ENCODE measurements at places on chromosomes 6 and 20.
A peak's percentile ranks its signal among the peaks of the same experiment; 100 is the strongest.

DNA sequence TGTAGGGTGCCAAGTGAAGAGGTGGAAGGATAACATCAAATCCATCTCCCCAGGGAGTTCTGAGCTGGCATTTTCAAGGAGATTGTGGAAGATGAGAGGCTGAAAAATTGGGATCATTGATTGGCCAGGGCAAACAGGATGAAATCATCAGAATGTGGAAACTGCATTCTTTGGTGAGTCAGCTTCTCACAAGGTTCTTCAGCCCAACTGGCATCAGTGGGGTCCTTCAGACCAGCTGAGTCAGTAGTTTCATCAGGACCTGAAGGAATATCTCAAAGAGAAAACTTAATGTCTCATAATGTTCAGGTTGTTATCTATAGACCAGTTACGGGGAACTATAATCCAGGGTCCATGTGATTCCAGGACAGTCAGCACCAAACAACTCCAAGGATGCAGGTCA, 195.8 kb downstream of the HAO1 start:
- DNase-seq = no peak

GRCh38 chr6:25280344-25281074, 1.3 kb downstream of the CARMIL1 start:
- DNase-seq = peak; percentile 36

DNA sequence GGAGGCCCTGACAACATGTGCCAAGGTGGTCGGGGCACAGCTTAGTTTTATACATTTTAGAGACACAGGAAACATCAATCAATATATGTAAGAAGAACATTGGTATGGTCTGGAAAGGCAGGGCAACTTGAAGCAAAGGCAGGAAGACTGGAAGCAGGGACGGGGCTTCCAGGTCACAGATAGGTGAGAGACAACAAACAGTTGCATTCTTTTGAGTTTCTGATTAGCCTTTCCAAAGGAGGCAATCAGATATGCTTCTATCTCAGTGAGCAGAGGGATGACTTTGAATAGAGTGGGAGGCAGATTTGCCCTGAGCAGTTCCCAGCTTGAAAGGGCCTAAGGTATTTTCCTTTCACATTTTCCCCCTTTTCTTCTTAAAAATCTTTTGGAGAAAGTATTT, 311.0 kb upstream of the RGS17 start:
- DNase-seq = no peak

GRCh38 chr6:68197356-68197755, 437.7 kb upstream of the ADGRB3 start:
- no peak for DNase-seq

DNA sequence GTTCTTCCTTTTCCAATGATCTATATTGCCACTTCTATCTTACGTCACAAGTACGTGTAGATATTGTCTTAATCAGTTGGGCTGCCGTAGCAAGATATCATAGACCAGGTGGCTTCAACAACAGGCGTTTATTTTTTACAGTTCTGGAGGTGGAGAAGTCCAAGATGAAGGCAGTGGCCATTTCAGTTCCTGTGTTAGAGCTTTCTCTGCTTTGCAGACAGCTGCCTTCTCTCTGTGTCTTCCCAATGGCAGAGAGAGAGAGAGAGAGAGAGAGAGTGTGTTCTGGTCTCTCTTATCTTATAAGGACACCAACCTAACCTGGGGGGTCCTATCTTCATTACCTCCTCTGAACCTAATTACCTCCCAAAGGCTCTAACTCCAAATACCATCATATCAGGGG, 8.3 kb downstream of the HSF2 start:
- DNase-seq = no peak

GRCh38 chr6:148866657-148867268, 119.9 kb downstream of the UST start:
- no peak for DNase-seq

DNA sequence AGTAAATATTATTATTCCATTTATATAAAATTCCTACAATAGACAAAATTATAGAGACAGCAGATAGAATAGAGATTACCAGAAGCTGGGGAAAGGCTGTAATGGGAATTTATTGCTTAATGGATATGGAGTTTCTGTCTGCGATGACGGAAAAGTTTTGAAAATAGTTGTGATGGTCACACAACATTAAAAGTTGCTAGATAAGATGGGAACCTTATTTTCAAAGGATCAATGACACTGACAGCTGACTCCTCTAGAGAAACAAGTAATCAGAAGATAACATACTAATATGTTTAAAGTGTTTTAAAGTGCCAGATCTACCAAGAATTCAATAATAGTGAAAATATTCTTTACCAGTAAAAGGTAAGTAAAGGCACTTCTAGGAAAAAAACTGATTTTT, 236.3 kb downstream of the HIVEP2 start:
- no peak for DNase-seq

- no peak for DNase-seq
Measured at GRCh38 chr20:49054056-49054643, 8.0 kb downstream of the CSE1L start.

GRCh38 chr6:94177429-94177828, 758.1 kb upstream of the EPHA7 start:
- no peak for DNase-seq

GRCh38 chr6:3614918-3615317, 136.6 kb downstream of the PXDC1 start:
- no peak for DNase-seq

- DNase-seq = no peak
Measured at GRCh38 chr6:91634791-91635190, 1047.9 kb upstream of the MAP3K7 start.

DNA sequence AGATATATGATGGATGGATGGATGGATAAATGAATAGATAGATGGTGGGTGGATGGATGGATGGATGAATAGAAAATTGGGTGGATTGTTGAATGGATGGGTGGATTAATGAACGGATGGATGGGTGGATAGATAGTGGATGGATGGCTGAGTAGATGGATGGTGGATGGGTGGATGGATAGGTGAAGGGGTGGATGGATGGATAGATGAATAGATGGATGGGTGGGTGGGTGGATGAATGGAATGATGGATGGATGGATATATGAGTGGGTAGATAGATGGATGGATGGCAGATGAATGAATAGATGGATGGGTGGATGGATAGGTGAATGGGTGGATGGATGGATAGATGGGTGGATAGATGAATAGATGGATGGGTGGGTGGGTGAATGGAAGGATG, 80.7 kb upstream of the NEDD9 start:
- no peak for DNase-seq

GRCh38 chr20:19466206-19466928, 253.9 kb downstream of the SLC24A3 start:
- no peak for DNase-seq

- DNase-seq = no peak
Measured at GRCh38 chr6:130269969-130270635, 47.4 kb upstream of the SAMD3 start.

DNA sequence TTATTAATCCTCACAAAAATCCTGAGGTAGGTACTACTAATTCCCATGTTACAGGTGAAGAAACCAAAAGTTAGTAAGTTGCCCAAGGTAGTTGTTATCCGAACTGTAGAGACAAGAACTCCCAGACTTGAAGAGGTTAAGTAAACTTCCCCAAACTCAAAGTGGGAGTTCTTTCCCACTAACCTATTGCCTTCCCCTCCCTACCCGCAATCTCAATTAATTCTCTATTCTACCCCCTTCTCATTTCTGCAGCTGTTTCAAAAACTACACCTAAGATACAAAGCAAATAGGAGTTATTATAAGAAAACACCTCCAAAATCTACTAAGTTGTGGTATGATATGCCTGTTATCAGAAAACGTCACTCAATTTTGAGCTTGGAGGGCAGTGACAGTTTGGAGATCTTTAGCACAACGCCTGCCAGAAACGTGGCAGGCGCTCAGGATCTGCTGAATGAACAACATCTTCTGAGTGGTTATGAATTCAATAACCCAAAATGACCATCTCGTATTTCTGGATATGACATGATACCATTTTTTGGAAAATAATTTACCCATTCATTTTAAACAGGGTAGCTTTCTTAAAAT, 7.1 kb downstream of the CSNK2A1 start:
- DNase-seq = no peak

DNA sequence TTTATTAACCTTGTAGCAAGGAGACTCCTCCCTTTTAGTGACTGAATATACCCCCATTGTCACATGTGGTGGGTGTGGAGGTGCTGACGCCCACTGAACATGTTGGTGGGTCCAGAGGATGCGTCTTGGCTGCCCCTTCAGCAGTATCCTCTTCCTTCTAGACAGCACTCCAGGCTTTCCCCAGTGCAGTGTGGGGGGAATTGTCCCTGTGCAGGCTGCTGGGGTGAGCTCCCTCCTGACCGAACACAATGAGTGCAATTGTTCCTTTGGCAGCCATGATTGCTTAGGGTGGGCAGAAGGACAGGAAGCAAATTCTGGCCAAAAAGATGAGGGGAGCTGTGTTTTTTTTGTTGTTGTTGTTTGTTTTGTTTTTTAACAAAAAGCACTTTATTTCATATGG, 209.3 kb upstream of the PDE10A start:
- DNase-seq = no peak

GRCh38 chr6:32852018-32852843, 1.3 kb downstream of the TAP1 start:
- no peak for DNase-seq

GRCh38 chr6:15465212-15465611, 197.6 kb downstream of the DTNBP1 start:
- no peak for DNase-seq
